Sigmoid colon (tissue), 7 donors: ENCODE measurements at places on chromosomes 4 and X. TPM values are rescaled to one million over a fixed set of nuclear protein-coding genes. Genes with fewer than 3 reads are reported as not detected.

The FAM3A gene
- total RNA-seq, result 35.7 TPM

The ADGRG2 gene
- 2.2 TPM for total RNA-seq

The TCEAL5 gene
- 0.41 TPM for total RNA-seq

The SPRY1 gene
- 37.6 TPM for total RNA-seq

The NXF2B gene
- total RNA-seq, result not detected

The EREG gene
- 2.0 TPM for total RNA-seq

The MTHFD2L gene
- total RNA-seq, result 26.2 TPM

The CNKSR2 gene
- total RNA-seq, result 3.3 TPM

The GPR50 gene
- not detected for total RNA-seq

The PTCHD1 gene
- 19.6 TPM for total RNA-seq

The CCSER1 gene
- total RNA-seq, result 4.2 TPM

The DIAPH2 gene
- 24.6 TPM for total RNA-seq

The MMAA gene
- 6.6 TPM for total RNA-seq

The QRFPR gene
- not detected for total RNA-seq

The ZNF275 gene
- total RNA-seq, result 10.5 TPM

The ARR3 gene
- not detected for total RNA-seq

The FAM184B gene
- total RNA-seq, result not detected

The ARHGAP24 gene
- total RNA-seq, result 30.4 TPM

The PAGE5 gene
- total RNA-seq, result not detected

The ANK2 gene
- 91.0 TPM for total RNA-seq

The HPSE gene
- total RNA-seq, result 0.55 TPM

The XAGE5 gene
- not detected for total RNA-seq

The FTSJ1 gene
- 39.9 TPM for total RNA-seq

The ADH7 gene
- total RNA-seq, result not detected

The HMGN5 gene
- total RNA-seq, result 5.3 TPM

The RTL9 gene
- under 0.01 TPM for total RNA-seq

The FRMD7 gene
- 0.55 TPM for total RNA-seq

The TBC1D8B gene
- 5.4 TPM for total RNA-seq

The COL25A1 gene
- 0.82 TPM for total RNA-seq

The BMPR1B gene
- total RNA-seq, result 2.0 TPM

The FGFR3 gene
- 0.16 TPM for total RNA-seq

The MAOB gene
- total RNA-seq, result 23.2 TPM

The GABRG1 gene
- total RNA-seq, result not detected

The LIMCH1 gene
- total RNA-seq, result 13.9 TPM

The MBTPS2 gene
- 13.2 TPM for total RNA-seq

The IQCM gene
- total RNA-seq, result not detected

The WDR45 gene
- 102 TPM for total RNA-seq

The ADD1 gene
- 186 TPM for total RNA-seq

The HTRA3 gene
- 14.5 TPM for total RNA-seq

The HTT gene
- total RNA-seq, result 30.3 TPM

The TXK gene
- 0.71 TPM for total RNA-seq

The RS1 gene
- total RNA-seq, result not detected

The TIGD4 gene
- total RNA-seq, result 0.36 TPM

The PDE6B gene
- 2.6 TPM for total RNA-seq

The PLXNA3 gene
- 3.1 TPM for total RNA-seq

The KIAA1210 gene
- total RNA-seq, result not detected

The COL4A5 gene
- 4.6 TPM for total RNA-seq
